ENCODE measurements at places on chromosomes 3 and 15. TPM values are rescaled to one million over a fixed set of nuclear protein-coding genes. Genes with fewer than 3 reads are reported as not detected.

DNA sequence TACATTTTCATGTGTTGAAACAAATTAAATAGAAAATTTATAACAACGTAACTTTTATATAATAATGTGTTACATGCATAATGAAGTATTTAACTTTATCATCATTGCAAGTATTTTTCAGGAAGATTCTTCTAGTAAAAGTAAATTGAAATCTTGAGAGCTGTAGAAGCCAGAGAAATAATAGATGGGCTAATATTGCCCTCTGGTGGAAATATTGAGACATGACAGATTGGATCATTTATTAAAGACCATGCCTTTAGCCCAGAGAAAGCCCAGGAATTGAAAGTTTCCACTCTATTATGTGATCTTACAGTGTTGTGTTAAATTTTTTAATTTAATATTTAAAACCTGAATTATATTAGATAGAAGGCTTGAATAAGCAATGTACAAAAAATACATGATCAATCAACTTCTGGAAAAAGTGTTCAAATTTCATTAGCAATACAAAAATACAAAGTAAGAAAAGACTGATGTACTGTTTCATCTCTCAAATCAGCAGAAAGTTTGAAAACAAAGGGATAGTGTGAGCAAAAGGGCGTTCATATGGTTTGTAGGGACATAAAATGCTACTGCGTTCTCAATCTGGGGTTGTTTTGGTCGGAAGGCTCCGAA, 52.7 kb upstream of the SPTSSB start:
- no peak overlapping the region for H3K4me3 ChIP-seq
- peaks cover 6% of the 10 kb centered on the region for H3K4me1 ChIP-seq
- no peak overlapping the region for H3K27ac ChIP-seq
- peaks cover 2% of the 10 kb centered on the region for H3K27me3 ChIP-seq
- DNase-seq = peak; percentile 48

- DNase-seq = peak; percentile 81
- H3K36me3 ChIP-seq = no peaks in the 10 kb centered on the region
- no peak overlapping the region for H3K27ac ChIP-seq
- H3K4me3 ChIP-seq = 0 out of 2 replicates have a peak overlapping the region, but pooled peaks have one; percentile 14
- peaks cover 28% of the 10 kb centered on the region for H3K27me3 ChIP-seq
These were observed 22.0 kb downstream of the GASK1A start for GRCh38 chr3:43001094-43001553.

- 0 out of 2 replicates have a peak, but pooled peaks cover 2% of the 10 kb centered on the region for H3K27me3 ChIP-seq
- no peak overlapping the region for H3K27ac ChIP-seq
- no peak for DNase-seq
- H3K4me3 ChIP-seq = no peak overlapping the region
- H3K4me1 ChIP-seq = no peaks in the 10 kb centered on the region
These were observed 44.9 kb downstream of the CD86 start for GRCh38 chr3:122100083-122100482.

DNA sequence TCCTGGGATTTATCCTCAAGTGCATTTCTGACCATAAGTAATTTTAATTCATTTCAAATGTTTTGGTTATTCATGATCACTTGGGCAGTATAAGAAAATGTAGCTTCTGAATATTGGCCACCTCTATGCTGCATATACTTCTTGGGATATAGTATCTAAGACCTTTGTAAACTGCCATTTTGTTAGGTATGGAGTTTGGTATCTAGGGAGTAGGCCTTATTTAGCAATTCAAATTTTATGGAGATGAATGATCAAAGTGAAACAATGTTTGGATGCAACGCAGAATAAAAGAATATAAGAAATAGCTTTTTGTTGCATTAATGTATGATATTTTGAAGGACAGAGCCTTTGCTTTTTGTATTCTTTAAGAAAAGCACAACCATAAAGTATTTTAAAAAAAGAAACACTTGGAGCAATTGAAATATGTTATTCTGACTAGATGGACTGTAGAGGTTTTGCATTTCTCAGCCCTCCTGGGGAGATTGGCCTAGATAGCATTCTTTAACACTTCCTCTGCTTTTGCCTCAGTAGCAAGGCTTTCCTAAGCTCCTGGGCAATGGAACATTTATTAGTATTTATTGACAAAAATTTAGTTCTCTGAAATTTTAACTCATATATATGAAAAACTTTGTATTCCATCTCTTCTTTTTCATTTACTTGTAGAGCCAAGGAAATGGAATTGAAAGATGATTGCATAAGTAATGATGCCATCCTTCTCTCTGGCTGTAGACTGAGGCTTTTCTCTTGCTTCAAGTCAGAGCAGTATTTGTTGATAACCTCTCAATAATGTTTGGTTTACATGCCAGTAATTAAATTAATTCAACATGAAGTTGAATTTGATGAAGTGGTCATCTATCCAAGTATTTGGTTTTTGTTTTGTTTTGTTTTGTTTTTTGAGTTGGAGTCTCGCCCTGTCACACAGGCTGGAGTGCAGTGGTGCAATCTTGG, 61.8 kb upstream of the UTS2B start:
- peaks cover 40% of the 10 kb centered on the region for H3K36me3 ChIP-seq
- no peak for DNase-seq
- no peak overlapping the region for H3K4me3 ChIP-seq
- H3K27me3 ChIP-seq = peaks cover 2% of the 10 kb centered on the region

- peaks cover 2% of the 10 kb centered on the region for H3K27me3 ChIP-seq
- H3K4me1 ChIP-seq = no peaks in the 10 kb centered on the region
- no peaks in the 10 kb centered on the region for H3K36me3 ChIP-seq
These were observed 1037.5 kb downstream of the TBL1XR1 start for GRCh38 chr3:176159796-176160195.

- H3K4me3 ChIP-seq = peak overlapping the region; percentile 99
- peak overlapping the region; percentile 64 for H3K27ac ChIP-seq
These were observed 1.2 kb downstream of the PIGB start for GRCh38 chr15:55320238-55320550.

- no peaks in the 10 kb centered on the region for H3K36me3 ChIP-seq
- no peak for DNase-seq
- peaks cover 46% of the 10 kb centered on the region for H3K4me1 ChIP-seq
These were observed 148.9 kb upstream of the THBS1 start for GRCh38 chr15:39432026-39432425.

DNA sequence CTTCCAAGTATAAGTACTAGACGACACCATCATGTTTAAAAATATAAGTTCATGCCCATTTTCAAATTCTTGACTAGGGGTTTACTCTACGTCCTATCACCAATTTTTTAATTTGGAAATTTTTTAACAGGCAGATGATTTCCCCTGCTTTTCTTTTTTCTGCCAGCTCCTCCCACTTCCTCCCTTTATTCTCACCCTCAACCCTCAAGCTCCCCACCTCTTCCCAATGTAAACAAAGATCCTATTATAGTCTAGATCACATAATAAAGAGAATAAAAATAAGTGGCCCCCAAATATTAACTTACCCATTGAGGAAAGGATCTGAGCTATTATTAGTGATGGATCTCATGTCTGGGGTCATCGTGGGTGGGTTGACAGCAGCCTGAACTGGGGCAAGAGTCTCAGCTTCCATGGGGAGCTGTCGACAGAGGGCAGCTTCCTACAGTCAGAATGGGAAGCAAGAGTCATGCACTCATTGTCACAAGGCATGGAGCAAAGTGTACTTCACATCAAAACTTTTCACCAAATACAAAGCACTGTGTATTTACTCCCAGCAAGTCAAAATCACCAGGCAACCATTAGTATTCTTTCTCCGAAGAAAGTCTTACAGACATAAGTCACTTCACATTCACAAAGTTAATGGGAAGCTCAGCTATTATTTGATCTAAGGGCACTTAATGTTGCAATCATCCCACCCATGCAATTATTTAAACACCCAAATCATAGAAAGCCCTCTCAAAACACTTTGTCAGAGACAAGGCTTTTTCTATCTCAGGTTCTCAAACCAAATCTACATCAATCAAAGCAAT, 53.2 kb downstream of the TM4SF4 start:
- H3K27ac ChIP-seq = peak overlapping the region; percentile 54
- DNase-seq = no peak
- H3K4me1 ChIP-seq = peaks cover 45% of the 10 kb centered on the region
- no peak overlapping the region for H3K4me3 ChIP-seq

DNA sequence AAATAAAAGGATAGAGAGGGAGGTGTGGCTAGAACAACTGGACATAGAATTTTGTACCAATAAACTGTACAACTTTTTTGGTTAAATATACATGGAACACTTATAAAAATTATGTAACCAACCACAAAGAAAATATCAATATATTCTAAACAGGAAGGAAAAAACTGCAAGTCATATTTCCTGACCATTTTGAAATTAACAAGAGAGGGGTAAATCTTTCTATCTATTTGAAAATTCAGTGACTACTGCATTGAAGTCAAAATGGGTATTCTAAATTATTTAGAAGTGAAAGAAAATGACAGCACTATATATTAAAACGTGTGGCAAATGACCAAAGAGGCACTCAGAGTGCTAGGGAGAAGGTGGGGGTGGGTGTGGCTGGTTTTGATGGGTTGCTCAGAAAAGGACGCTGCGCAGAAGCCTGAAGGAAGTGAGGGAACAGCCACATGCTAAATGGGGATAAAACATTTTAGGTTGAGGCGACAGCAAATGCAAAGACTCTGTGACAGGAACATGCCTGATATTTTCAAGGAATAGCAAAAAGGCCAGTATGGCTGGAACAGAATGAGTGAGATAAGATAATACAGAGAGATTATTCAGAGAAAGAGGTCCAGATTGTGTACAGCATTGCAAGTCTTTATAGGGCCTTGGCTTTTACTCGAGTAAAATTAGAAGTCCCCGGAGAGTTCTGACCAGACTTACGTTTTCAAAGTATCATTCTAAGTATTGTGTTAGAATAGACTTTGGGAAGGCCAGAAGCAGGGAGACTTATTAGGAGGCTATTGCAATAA, 41.1 kb downstream of the ERICH6 start:
- peaks cover 6% of the 10 kb centered on the region for H3K4me1 ChIP-seq
- no peak for DNase-seq
- H3K27ac ChIP-seq = no peak overlapping the region
- H3K27me3 ChIP-seq = peaks cover 37% of the 10 kb centered on the region

DNA sequence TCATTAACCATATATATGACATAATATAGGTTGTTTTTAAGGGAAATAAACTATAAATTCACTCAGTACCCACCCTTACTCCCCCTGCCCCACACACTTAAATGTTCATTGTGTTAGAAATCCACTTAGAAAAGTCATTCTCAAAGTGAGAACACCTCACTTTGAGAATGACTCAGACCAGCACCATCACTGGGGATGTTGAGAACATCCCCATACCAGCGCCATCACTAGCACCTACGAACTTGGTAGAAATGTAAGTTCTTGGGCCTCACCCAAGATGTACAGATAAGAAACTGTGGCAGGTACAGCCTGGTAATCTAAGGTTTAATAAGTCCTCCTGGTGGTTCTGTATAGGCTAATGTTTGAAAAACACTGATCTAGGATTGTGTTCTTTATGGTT, 362.6 kb downstream of the LPP start:
- peaks cover 18% of the 10 kb centered on the region for H3K4me1 ChIP-seq
- peaks cover 27% of the 10 kb centered on the region for H3K36me3 ChIP-seq
- DNase-seq = no peak
- no peak overlapping the region for H3K4me3 ChIP-seq
- H3K27ac ChIP-seq = no peak overlapping the region

DNA sequence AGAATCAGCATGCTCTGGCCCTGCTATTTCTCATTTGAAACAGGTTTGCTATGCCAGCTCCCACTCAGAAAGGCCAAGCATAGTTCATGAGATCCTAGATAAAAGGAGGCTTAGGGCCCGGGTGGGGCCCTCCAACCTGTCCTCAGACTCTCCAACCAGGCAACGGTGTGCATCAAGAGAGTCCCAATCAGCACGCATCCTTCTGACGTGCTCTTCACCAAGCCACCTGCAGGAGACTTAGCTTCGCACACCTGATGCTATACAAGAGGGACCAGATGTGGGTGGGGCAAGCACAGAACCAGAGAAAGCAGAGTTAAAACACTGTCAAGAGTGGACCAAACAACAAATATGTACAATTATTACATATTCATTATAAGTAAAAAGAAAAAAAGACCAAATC, 17.3 kb downstream of the STIMATE start:
- no peak overlapping the region for H3K4me3 ChIP-seq
- H3K27me3 ChIP-seq = no peaks in the 10 kb centered on the region
- no peak overlapping the region for H3K27ac ChIP-seq
- peaks cover 12% of the 10 kb centered on the region for H3K36me3 ChIP-seq

DNA sequence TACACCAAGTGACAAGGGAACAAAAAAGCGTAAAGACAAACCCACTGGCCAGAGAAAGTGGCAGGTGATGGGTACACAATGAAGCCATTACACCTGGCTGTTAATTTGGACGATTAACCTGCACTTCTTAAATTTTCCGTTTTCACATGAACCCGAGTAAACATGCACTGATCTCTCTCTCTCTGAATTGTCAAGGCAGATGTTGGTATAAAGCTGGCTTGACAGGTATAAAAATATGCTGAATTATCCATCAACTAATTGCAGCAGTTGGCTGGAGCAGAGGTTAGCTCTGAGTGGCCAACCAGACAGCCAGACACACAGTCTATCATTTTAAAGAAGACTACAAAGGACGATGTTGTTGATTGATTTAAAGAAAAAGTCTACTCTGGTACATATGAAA, 561.7 kb upstream of the ALCAM start:
- no peak for DNase-seq
- H3K27ac ChIP-seq = no peak overlapping the region
- no peak overlapping the region for H3K4me3 ChIP-seq
- no peaks in the 10 kb centered on the region for H3K4me1 ChIP-seq
- no peaks in the 10 kb centered on the region for H3K27me3 ChIP-seq

DNA sequence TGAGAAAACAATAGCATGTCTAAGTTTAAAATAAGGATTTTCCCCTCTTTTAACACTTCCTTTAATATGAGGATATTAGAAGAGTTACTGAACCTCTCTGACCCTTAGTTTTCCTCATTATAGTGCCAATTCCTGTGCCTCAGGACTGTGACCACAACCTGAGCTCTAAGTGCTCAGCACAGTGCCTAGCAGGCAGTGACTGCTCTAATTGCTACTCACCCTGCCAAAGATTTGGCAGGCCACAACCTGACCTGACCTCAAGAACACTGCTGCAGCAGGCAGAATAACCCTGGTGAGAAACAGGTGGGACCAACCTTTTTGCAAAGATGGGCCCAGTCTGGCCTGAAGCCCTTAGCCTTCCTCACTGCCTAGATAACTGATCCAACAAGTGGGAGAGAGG, 35.7 kb downstream of the NBEAL2 start:
- peaks cover 37% of the 10 kb centered on the region for H3K36me3 ChIP-seq
- DNase-seq = no peak
- H3K4me3 ChIP-seq = no peak overlapping the region
- H3K27ac ChIP-seq = peak overlapping the region; percentile 51

- H3K4me3 ChIP-seq = no peak overlapping the region
- peaks cover 1% of the 10 kb centered on the region for H3K27me3 ChIP-seq
- peaks cover 22% of the 10 kb centered on the region for H3K4me1 ChIP-seq
- H3K36me3 ChIP-seq = no peaks in the 10 kb centered on the region
- no peak overlapping the region for H3K27ac ChIP-seq
- no peak for DNase-seq
These were observed 204.0 kb downstream of the PLCL2 start for GRCh38 chr3:17088602-17089313.

- peak overlapping the region; percentile 54 for H3K27ac ChIP-seq
- no peaks in the 10 kb centered on the region for H3K36me3 ChIP-seq
These were observed 98.2 kb downstream of the NR2F2 start for GRCh38 chr15:96428742-96429141.

ZNF774 gene
- 2.3 TPM for total RNA-seq

LRRC31 gene
- total RNA-seq = not detected

TGM4 gene
- total RNA-seq = not detected

PBRM1 gene
- 49.2 TPM for total RNA-seq

All from HFFc6 (cell line).